ENCODE measurements at places on chromosomes 6 and 20. TPM values are rescaled to one million over a fixed set of nuclear protein-coding genes. Genes with fewer than 3 reads are reported as not detected.

DNA sequence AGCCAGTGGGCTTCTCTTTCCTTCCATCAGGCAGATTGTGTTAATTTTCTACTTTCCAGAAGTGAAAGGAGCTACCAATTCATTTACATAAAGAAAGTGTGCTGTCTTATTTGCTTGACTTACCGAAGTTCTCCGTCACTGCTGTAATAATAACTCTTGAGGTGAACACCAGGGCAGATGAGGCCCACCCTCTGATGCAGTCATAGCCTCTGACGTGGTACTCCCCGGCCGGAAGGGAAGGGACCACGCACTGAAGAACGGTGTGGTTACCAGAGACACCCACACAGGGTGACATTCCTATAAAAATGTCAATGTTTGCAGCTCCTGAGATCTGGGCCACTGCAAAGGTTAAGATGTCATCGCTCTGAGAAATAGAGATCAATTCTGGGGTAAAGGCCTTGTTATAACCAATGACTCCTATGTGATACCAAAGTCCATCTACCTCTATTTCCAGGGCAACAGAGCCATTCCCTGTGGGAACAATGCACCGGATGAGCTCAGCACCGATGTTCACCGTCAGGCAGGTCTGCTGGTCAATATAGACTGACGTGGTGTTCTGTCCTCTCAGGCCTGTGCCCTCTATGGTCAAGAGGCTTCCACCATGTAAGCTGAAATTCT lies 62.9 kb downstream of the PKHD1 start:
- no peak for DNase-seq

DNA sequence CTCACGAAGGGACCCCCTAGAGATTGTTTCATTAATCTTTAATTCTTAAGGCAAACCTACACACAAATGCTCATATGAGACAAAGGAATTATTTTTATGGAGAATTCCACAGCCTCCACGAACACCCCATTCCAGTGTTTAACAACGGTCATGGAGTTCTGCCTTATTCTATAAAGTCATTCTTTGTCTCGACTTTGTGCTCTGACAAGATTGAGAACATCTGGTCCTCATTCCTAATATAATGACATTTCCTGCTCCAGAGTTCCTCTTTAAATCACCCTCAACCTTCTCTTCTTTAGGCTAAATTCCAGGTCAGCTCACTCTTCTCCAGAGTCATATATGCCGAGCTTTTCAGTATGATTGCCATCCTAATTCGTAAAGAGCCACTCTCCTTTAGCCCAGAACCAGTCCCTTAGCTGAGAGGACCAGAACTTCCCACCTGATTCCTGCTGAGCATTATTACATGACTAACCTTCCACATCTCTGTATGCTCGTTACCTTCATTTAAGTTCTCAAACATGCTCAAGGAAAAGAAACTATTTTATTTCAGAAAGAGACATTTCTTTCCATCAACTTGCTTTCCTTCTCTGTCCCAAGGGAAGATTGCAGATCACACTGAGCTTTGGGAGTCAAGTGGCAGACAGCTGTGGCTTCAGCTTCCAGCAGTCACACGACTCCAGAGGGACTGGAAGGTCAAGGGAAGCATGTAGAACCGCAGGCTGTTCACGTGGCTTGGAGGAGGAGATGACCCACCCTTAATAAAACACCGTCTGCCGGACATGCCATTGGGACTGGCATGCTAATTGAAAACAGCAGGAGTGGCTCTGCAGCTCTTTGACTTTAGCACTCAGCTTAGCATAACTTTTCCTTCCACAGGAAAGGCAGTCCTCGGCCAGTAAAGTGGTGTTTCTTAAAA lies 467.1 kb upstream of the HSF2 start:
- peak; percentile 15 for DNase-seq

DNA sequence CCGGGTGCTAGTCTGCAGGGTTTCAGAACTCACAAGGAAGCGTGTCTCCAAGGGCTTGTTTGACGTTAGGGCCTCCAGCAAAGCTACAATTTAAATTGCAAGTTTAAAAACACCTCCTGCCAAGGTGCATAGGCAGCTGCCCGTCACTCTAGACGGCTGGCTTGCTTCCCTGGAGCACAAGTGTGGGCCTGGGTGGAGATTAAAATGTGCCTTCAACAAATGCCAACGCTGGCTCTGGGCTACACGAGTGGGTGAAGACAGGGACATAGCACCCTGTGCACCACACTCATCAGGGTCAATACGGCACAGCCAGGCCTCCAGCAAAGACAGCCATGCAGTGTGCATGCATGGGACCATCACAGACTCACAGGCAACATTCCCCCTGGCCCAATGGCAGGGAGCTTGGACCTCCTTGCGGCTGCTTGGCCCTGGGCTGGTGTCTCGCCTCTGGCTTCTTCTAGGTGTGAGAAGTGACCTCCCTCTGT lies 48.4 kb upstream of the FRMD1 start:
- DNase-seq = no peak

DNA sequence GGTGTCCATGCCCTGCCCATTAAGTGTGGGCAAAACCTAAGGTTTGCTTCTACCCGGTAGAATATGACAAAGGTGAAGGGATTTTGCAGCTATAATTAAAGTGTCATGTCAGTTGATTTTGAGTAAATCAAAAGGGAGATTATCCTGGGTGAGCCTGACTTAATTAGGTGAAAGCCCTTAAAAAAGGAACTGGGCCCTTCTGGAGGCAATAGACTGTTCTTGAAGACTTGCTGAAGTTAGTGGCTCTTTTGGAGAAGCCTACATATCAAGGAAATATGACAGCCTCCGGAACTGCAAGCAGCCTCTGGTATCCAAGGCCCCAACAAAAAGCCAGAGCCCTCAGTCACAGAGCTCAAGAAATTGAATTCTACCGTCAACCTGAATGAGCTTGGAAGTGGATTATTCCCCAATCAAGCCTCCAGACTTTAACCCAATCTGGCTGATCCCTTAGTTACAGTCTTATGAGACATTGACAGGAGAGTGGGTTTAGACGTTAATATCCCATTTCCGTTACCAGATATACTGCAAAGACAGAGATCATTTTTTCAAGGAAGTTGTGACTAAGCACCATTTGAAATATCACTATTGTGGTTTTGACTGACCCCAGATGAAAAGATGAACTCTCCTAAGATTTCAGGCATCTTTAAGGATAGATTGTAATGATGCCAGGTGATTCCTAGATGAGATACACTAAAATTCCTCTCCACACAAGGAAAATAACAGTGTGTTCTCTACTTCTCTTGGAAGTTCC lies 303.4 kb downstream of the PLCB1 start:
- no peak for DNase-seq

DNA sequence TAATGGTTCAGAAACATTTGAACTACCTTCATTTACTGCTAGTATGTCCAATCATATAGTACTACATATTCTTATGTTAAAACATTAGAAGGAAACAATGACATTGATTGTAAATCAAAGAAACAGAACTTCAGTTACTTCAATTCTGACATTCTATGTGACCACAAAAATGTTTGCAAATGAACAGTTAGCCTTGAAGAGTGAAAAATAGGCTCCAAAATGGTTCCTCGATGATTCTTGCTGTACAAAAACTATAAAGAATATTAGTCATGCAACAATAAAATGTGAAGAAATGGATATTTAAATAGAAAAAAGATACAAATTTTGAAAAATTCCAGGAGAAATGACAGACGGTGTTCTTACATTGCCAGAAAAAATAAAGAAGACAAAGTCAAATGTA lies 686.9 kb downstream of the BCKDHB start:
- DNase-seq = no peak

GRCh38 chr20:20894753-20895152 lies 182.3 kb upstream of the RALGAPA2 start:
- DNase-seq = no peak

DNA sequence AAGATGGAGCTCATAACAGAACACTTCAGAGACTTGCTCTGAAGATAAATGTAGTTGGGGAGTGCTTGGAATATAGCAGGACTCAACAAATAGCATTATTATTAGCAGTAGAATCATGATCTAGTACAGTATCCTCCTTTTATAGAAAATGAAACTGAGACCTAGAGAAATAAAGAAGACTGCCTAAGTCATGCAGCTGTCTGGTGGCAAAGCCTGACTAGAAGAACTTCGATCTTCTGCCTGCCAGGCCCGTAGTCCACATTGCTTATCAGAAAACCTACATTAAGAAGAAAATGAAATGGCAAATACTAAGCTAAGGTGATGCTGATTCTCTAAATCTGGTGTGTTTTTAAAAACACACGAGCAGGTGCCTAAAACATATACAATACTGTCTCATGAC lies 46.4 kb upstream of the DST start:
- DNase-seq = no peak

GRCh38 chr6:30750379-30750668 lies 6.0 kb upstream of the IER3 start:
- DNase-seq = no peak

GRCh38 chr6:82832811-82833210 lies 232.8 kb downstream of the UBE3D start:
- peak; percentile 6 for DNase-seq

- no peak for DNase-seq
Measured at GRCh38 chr6:17096096-17096495, 5.8 kb upstream of the STMND1 start.

- DNase-seq = no peak
Measured at GRCh38 chr6:37479266-37479854, 20.3 kb downstream of the CCDC167 start.

DNA sequence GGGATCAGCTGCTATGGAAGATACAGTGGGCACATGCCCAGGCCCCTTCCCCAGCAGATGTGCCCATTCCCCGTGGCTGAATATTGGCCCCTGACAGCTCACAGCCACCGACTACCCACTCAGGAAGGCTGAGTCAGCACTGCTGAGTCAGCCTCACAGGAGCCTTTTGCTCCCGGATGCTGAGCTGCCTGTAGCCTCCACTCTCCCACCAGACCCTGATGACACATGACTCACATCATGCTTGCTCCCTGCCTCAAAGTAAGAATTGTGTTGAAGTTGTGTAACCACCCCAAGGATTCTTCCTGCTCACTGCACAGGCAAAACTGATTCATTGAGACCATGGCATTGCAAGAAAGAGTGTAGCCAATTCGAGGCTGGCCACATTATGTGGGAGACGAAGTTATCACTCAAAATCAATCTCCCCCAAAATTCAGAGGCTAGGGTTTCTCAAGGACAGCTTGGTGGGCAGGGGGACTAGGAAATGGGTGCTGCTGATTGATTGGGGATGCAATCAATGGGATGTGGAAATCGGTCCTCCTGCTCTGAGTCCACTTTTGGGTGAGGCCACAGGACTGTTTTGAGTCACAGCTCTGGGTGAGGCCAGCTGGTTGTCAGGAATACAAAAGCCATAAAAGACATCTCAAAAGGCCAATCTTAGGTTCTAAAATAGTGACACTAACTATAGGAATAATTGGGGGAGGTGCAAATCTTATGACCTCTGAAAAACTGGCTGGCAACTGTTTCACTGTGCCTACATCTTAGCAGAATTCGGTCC lies 556.6 kb upstream of the CDH4 start:
- no peak for DNase-seq

DNA sequence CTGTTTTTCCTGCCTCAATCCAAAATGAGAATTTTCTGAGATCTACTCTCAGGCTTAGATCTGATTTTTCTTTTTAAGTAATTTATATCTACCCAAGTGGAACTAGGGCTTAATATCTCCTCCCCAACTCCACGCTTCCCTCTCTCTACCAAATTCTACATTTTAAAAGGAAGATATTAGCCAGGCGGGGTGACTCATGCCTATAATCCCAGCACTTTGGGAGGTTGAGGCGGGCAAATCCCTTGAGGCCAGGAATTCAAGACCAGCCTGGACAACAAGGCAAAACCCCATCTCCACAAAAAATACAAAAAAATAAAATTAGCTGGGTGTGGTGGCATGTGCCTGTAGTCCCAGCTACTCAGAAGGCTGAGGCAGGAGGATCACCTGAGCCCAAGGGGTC lies 61.0 kb downstream of the MTFR2 start:
- DNase-seq = no peak

- DNase-seq = no peak
Measured at GRCh38 chr6:82415820-82416219, 52.2 kb downstream of the TPBG start.

GRCh38 chr6:138201836-138202235 lies 16.5 kb downstream of the PBOV1 start:
- DNase-seq = no peak

- no peak for DNase-seq
Measured at GRCh38 chr6:16477367-16478149, 239.2 kb downstream of the GMPR start.

GRCh38 chr20:38658879-38659596 lies 57.4 kb downstream of the ARHGAP40 start:
- DNase-seq = no peak

DNA sequence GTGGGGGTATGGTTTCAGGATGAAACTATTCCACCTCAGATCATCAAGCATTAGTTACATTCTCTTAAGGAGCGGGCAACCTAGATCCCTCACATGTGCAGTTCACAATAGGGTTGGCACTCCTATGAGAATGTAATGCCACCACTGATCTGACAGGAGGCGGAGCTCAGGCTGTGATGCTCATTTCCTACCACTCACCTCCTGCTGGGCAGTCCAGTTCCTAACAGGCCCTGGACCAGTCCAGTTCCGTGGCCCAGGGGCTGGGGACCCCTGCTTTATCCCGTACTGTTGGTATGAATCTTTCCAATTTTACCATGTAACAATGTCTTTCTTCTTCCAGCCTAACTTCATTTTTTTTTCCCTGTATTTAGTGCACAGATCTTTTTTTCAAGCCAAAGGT lies 94.9 kb downstream of the OGFRL1 start:
- DNase-seq = no peak

- DNase-seq = no peak
Measured at GRCh38 chr20:57432862-57433491, 41.8 kb downstream of the RBM38 start.

DNA sequence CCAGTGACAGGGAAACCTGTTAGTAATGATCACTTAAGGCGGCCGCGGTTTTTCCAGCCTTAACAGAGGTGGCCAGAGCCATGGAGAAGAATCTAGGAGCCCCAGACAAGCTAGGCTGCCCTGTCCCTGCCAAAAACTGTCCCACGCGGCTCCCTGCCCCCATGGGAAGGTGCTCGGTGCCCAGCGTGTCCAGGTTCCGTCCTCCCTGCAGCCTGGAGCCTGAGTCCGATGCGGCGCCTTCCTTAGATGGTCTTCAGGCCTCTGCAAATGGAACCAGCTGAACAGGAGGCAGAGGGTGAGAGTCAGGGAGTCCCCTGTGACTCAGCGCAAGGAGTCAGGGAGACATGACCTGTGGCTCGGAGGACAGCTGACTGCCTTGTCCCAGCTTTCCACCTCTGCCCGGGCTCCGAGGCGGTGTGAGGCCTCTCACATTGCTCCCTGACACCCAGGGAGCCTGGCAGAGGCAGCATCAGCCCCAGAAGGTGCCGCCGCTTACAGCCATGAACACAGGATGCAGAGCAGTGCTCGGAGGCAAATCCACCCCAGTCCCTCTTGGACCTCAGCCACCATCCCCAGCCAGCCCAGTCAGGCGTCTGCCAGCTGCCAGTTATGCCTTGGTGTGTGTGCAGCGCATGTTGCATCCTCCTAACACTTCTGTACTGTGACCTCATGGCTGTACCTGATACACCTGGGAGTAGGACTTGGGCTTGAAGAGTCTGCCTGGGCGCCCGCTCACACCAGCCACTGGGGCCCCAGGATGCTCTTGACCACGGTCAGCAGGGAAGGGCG lies 377.7 kb downstream of the CDH4 start:
- no peak for DNase-seq

Gene GSTA4
- polyA plus RNA-seq = 28.6 TPM

Gene ZNF165
- 0.90 TPM for polyA plus RNA-seq

Gene RAB44
- polyA plus RNA-seq = 0.68 TPM

Gene BHLHE23
- polyA plus RNA-seq = not detected

Gene SEMG1
- polyA plus RNA-seq = not detected

Gene PAQR8
- polyA plus RNA-seq = 12.1 TPM

Gene DPPA5
- polyA plus RNA-seq = not detected

Gene CCDC167
- 25.7 TPM for polyA plus RNA-seq

Gene MYBL2
- 0.38 TPM for polyA plus RNA-seq

Data from urinary bladder (tissue), 4 donors.